Thyroid gland (tissue), 4 donors: ENCODE measurements at places on chromosomes 1 and 21.

DNA sequence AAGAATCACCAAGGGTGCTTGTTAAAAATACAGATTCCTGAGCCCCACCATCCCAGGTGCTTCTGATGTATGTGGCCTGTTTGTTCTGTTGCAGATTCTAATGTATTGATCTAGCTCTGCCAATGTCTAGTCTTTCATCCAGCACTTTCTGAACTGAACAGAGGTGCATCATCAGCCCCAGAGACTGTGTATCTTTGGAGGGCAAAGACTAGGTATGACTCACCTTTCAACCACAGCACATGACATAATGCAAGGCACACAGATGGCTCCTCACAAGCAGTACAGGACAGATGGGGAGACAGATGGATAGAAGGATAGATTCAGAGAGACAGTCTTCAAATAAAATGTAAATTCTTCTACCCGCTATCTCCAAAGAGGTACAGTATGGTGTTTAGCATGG is 32.3 kb downstream of the CD58 start:
- DNase-seq: no peak

DNA sequence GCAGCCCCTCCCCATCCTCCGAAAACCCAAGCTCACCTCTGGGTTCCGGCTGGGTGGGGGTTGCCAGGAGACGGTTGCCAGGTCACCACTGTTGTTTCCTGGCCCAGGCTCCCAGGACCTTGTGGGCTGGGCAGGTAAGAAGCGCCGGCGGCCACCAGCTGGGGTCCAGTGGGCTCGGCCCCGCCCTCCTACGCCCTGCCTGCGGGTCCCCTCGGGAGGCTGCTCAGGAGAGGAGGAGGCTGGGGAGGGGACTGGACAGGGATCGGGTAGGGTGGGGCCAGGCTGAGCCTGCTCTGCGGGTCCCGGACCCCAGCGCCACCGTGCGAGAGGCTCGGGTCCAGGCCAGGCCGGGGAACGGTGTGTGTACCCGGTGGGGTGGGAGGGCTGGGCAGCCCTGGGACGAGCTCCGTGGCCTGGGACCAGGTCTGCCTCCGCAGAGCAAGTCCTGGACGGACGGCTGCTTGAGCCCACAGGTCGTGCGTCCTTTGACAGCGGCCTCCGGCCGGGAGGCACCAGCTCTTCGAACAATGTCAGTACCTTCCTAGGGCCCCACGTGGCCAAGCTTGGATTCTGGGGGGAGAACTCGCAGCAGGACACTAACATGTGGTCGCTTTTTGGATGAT is at the start of gene TTLL10:
Gene TTLL10, plus strand, starts transcription at position 88 of the 623 bp plus-strand sequence. CDS start 5,336 bp downstream, outside the sequence.
- no peak for DNase-seq

DNA sequence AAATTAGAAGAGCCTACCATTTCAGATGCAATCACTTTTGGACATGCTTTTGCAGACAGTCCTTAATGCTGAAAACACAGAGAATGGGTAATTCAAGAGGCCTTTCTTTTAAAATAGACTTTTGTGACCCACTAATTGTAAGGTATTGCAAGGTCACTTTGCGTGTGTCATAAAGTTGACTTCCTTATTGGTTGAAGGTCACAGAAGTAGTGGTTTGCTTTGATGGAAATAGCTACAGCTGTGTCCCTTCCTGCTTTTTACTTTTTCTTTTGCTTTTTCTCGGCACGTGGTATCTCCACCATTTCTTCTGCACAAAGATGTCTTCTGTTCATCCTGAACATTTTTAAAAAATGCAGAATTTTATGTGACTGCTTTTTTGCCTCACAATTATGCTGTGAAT is 146.8 kb downstream of the DYRK1A start:
- DNase-seq: no peak

DNA sequence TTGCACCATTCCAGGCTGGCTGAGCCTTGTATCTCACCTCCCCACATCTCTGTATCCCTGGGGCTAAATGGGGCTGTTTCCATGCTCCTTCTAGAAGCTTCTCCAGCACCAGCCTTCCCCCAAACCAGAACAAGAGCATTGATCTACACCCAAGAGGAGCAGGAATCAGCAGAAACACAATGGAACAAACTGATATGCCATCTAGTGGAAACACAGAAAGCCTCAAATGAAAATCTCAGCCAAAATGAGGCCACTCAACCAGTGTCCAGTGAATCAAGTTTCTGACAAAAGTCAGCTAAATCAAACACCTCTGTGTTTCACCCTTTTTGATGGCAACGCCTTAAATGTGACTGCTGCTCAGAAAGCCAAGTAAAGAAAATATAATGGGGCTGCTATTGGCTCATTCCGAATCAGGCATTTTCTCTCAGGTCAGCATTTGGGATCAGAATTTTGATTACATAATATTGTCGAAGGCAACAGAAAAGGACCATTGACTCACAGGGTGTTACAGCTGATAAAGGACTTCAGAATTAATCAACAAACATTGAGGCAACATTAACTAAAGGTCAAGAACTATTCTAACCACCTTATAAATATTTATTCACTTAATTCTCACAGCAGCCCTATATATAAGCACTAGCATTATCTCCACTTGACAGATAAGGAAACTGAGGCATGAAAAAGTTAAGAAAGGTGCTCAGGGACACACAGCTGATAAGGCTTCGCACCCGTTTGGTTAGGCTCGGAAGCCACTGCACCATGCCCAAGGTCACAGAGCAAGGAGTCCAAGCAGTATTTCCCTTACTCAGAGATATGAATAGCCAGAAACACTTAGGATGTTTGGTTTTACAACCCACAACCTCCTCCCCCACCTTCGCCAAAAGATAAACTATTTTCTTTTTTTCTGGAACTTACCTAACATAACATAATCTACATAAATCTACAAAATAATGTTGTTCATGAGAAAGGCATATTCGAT is 85.8 kb upstream of the KCNJ15 start:
- DNase-seq: no peak

- DNase-seq: no peak
Measured at GRCh38 chr1:152566681-152567080, at the start of gene LCE3E. Gene LCE3E (minus strand): TSS chr1:152566780. CDS start chr1:152566208, 572 bp downstream.

GRCh38 chr1:172446547-172446946 is 2.7 kb upstream of the PIGC start:
- DNase-seq: no peak
